ENCODE measurements at places on chromosomes 5 and 9.

- H3K4me1 ChIP-seq: no peaks in the 10 kb centered on the region
- peaks cover 6% of the 10 kb centered on the region for H3K36me3 ChIP-seq
- H3K4me3 ChIP-seq: no peak overlapping the region
- no peak for DNase-seq
- no peaks in the 10 kb centered on the region for H3K27me3 ChIP-seq
These were observed 71.6 kb downstream of the NNT start for GRCh38 chr5:43674536-43674935.

GRCh38 chr9:137281345-137282116, 4.0 kb downstream of the TOR4A start:
- H3K27me3 ChIP-seq: no peaks in the 10 kb centered on the region
- H3K36me3 ChIP-seq: peaks cover 44% of the 10 kb centered on the region
- H3K4me1 ChIP-seq: peaks cover 54% of the 10 kb centered on the region
- DNase-seq: no peak
- H3K27ac ChIP-seq: no peak overlapping the region
- H3K4me3 ChIP-seq: no peak overlapping the region

DNA sequence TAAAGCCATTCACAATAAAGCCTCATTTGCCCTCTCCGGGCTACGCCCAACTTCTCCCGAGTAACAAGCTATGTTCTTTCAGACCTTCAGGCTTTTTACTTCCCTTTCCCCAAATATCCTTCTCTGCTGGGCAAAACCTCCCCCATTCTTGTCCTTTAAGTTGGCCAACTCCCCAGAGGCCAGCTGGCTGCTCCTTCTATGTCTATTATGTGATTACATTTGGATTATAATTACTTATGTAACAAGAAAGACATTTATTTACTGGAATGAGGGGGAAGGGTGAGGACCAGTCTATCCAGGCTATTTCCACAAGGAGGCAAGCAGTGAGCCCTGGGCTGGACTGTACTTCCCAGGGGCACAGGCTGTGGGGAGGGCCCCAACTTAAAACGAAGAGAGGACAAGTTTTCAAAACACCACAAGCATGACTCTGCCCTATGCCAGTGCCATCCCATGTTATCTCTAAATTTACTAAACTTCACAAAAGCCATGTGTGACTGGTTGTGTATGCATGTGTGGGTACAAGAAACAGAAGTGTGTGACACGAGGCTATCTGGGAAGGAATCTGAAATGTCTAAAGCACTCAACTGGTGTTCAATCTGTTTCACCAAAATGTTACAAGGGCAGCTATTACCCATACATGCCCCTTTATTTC, 84.5 kb downstream of the GNAQ start:
- H3K27me3 ChIP-seq: no peaks in the 10 kb centered on the region
- no peak for DNase-seq
- H3K4me1 ChIP-seq: peaks cover 40% of the 10 kb centered on the region
- H3K4me3 ChIP-seq: no peak overlapping the region
- no peak overlapping the region for H3K27ac ChIP-seq
- H3K36me3 ChIP-seq: peaks cover 5% of the 10 kb centered on the region

GRCh38 chr9:77166193-77166592, 11.1 kb upstream of the VPS13A start:
- H3K27ac ChIP-seq: no peak overlapping the region
- no peak overlapping the region for H3K4me3 ChIP-seq
- H3K36me3 ChIP-seq: no peaks in the 10 kb centered on the region
- H3K27me3 ChIP-seq: no peaks in the 10 kb centered on the region
- DNase-seq: no peak
- no peaks in the 10 kb centered on the region for H3K4me1 ChIP-seq

- H3K4me3 ChIP-seq: no peak overlapping the region
- H3K27ac ChIP-seq: no peak overlapping the region
- no peak for DNase-seq
- no peaks in the 10 kb centered on the region for H3K36me3 ChIP-seq
These were observed 51.9 kb upstream of the ZSWIM6 start for GRCh38 chr5:61280205-61280604.
